NCI-H2081 (cell line): ENCODE measurements at places on chromosomes 4 and X.

GRCh38 chr4:155248002-155248896 lies 39.8 kb downstream of the NPY2R start:
- no peak for DNase-seq

GRCh38 chr4:147844781-147845180 lies 112.9 kb downstream of the ARHGAP10 start:
- no peak for DNase-seq

GRCh38 chr4:74598611-74599325 lies 153.8 kb downstream of the AREG start:
- no peak for DNase-seq

DNA sequence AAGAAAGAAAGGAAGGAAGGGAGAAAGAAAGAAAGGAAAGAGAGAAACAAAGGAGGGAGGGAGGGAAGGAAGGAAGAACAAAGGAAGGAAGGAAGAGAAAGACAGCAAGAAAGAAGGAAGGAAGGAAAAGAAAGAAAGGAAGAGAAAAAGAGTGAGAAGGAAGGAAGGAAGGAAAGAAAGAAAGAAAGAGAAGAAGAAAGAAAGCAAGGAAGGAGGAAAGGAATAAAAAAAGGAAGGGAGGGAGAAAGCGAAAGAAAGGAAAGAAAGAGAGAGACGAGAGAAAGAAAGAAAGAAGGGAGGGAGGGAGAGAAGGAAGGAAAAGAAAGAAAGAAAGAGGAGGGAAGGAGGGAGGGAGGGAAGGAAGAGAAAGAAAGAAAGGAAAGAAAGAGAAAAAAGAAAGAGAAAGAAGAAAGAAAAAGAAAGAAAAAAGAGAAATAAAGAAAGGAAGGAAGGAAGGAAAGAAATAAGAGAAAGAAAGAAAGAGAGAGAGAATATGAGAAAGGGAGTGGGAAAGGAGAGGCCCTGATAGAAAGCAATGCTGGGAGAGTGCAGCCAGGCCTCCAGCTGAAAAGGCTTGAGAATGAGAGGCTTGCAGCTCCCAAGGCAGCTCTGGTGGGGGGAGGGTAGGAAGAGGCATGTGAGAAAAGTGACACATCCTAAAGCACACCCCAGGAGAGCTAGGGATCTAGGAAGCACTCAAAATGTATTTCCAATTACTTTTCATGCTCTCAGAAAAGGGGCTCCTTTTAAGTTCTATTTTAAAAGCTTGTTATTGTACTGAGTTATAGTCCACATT lies 134.0 kb upstream of the ZIC3 start:
- no peak for DNase-seq

- DNase-seq, result no peak
Observed at GRCh38 chr4:108830509-108831244, 67.8 kb upstream of the ETNPPL start.

DNA sequence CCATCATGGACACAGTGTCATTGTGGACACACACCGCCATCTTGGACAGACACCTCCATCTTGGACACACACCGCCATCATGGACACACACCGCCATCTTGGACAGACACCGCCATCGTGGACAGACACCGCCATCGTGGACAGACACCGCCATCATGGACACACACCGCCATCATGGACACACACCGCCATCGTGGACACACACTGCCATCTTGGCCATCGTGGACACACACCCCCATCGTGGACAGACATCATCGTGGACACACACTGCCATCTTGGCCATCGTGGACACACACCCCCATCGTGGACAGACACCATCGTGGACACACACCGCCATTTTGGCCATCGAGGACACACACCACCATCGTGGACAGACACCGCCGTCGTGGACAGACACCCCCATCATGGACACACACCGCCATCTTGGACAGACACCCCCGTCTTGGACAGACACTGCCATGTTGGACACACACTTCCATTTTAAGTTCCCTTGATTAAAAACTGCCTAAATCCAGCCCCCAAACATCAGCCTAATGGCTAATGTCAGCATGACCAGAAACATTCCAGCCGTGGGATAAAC lies 9.1 kb downstream of the ASMTL start:
- DNase-seq, result no peak

GRCh38 chrX:149124526-149125108 lies 380.5 kb downstream of the IDS start:
- DNase-seq, result no peak

DNA sequence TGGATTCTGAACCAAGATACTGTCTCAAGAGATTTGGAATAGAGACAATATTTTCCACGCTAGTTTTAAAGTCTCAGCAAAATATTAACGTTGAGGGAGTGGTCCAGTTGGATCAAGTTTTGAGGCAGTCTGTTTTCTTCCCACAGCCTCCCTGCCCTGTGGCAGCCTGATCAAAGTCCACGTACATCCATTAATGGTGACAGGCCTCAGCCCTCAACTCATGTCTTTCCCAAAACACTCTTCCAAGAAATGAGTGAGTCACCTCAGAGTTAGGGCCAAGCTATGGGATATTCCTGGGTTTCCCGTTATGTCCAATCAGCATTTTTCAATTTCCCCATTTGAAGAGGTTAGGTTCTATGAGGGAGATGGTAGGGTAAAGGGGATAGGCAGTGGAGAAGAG lies 28.5 kb downstream of the EGFL6 start:
- no peak for DNase-seq

- no peak for DNase-seq
Observed at GRCh38 chrX:17680732-17681413, 56.4 kb upstream of the SCML1 start.

DNA sequence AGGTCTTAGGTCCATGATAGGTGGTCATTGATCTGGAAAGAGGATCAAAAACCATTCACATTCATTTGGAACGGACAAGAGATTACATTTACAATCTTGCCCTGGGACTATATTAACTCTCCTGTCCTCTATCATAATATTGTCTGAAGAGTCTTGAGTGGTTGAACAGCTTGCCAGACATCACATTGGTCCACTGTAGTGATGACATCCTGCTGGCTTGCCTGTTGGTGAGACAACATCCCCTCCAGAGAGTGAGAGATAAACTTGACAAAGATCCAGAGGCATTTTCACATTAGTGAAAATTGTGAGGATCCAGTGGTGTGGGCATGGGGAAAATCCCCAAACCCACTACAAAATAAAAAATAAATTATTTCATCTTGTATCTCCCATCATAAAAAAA lies 155.7 kb upstream of the LEF1 start:
- no peak for DNase-seq

- no peak for DNase-seq
Observed at GRCh38 chr4:99091216-99091575, 2.6 kb upstream of the ADH5 start.

- DNase-seq, result no peak
Observed at GRCh38 chrX:154307202-154307601, 11.6 kb downstream of the TKTL1 start.

DNA sequence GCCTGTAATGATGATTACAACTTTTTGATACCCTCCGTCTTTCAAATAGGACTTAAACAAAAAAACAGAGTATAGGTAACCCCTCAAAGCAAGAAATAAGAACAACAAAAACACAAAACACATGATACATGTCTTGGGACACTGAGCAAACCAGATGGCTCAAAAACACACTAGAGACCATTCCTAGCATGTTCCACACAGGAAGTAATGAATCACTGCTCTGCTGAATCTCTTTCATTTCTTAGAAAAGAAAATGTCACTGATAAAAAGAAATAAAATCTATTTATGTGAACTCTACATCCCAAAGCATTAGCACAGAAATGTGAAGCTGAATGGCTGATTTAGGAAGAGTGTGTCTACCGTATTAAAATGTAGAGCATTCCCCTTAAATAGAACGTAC lies 134.5 kb upstream of the IL15 start:
- no peak for DNase-seq

- no peak for DNase-seq
Observed at GRCh38 chr4:17366496-17366895, 145.4 kb downstream of the QDPR start.

- DNase-seq, result no peak
Observed at GRCh38 chr4:72427057-72427456, 142.0 kb downstream of the ADAMTS3 start.

DNA sequence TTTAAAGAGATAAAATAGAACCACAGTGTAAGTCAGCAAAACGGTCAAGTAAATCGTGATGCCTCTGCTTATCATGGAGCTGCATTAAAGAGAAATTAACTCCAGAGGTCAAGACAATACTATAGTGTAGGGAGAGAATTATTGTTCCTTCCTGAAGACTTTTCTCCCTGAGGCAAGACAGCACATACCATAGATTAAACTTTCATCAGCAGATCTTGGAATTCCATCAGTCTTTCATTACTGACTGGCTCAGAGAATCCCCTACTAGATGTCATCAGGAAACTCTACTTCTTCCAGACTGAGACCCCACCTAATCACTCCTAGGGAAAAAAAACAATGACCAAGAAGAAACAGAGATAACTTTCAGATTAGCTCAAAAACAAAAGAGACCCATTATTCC lies 131.3 kb downstream of the NSUN7 start:
- no peak for DNase-seq

- no peak for DNase-seq
Observed at GRCh38 chrX:154712781-154713740, 37.8 kb downstream of the GAB3 start.

DNA sequence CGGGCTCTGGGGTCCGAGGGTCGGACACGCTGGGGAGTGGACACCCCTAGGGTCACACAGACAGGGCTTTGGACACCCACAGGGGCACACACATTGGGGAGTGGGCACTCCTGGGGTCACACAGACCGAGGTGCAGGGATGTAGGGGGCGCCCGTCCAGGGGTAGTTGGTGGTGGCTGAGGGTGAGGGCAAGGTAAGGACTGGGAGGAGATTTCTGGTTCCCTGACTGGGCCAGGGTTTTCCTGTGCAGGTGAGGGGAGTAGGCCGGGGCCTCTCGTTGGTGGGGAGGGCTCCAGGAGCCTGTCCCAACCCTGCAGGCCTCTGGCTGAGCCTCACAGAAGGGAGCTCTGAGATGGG lies 21.9 kb upstream of the WDR45 start:
- no peak for DNase-seq

DNA sequence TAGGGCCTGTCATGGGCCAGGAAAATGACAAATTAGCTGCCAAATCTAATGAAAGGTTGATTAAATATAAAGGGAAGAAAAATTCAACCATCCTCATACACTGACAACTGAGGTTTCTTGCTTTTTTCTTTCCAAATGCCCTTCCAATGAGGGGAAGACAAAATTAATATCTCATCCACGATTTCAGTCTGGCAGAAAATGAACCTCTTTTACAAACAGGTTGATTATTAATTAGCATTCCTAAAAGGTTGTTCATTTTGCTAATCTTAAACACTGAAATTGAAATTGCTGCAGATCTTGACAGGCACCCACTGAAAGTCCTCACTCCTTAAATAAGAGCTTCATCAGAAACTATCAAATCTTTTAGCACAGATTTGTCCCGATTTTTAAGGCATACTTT lies 45.5 kb downstream of the NPFFR2 start:
- DNase-seq, result no peak

GRCh38 chr4:73053974-73054480 lies 15.5 kb downstream of the COX18 start:
- DNase-seq, result no peak

GRCh38 chrX:4930426-4930825 lies 1217.0 kb upstream of the PRKX start:
- no peak for DNase-seq

DNA sequence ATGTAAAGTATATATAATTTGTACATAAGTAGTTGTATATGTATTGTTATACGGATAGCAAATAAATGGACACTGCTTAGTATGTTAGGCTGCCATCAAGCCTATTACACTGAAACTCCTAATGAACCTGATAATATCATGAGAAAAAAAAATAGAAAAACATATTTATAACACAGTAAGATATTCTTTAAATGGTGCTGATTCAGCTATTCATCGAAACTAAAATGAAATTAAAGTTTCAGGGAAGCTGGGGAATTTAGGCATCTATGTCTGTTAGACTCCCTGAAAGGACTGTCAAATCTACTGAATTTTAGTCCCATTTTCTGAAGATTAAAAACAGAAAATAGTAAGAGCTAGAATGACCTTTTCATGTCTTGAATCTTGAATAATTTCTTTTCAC lies 647.1 kb upstream of the PABPC4L start:
- DNase-seq, result no peak

- no peak for DNase-seq
Observed at GRCh38 chr4:91198951-91199350, 1071.8 kb downstream of the CCSER1 start.

DNA sequence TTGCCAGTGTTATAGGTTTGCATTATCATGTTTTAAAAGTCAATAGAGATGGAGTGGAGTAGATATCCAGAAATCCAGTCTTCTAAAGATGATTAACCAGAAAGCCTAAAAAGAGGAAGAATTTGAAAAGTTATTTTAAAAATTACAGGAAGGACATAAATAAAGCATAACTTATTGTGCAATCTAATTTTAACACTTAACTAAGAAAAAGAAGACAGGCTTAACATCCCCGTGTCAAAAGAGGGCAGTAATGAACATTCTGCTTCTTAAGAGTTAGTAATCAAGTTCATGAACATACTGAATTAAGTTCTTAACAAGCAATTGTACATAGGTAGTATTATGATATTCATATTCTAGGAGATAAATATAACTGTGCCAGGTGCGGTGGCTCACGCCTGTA lies 39.3 kb downstream of the ELF2 start:
- DNase-seq, result no peak

DNA sequence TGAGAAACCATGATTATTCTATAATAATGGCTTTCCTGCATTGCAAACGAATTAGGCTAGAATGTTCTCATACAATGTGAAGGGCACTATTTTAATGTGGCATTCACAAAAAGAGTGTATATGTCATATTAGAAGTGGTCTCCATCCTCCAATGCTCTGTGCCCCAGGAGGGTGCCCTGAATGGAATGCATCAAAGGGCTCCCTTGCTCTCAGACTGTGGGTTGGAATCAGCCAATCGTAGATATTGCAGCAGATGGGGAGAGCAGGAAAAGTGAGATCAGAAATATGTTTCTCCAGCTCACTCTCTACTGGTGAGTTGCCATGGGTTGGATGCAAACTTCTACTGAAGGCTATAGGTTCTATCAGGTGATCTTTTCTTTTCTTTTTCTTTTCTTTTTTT lies 11.9 kb upstream of the NSUN7 start:
- DNase-seq, result no peak

GRCh38 chr4:145782756-145783155 lies 102.8 kb downstream of the C4orf51 start:
- no peak for DNase-seq

DNA sequence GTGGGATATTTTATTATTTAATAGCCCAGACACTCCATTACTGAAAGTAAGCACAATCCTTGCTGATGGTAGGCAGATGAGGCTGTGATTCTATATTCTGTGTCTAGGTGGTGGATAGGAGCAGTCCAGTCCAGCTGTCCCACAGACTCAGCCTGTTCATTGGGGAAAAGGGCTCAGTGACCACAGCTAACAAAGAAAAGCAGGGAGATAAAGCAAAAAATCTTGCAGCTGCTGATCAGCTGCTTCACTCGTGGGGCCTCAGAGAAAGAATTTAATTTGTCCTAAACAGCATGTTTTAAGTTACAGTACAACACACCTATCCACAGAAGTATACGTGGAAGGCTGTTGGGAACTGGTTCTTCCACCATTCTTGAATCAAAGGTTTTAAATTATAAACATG lies 40.7 kb upstream of the ANK2 start:
- no peak for DNase-seq

GRCh38 chrX:21926527-21927278 lies 13.8 kb upstream of the SMS start:
- no peak for DNase-seq
